Neural crest cell (in vitro differentiated cells): ENCODE measurements at places on chromosomes 2 and 18. TPM values are rescaled to one million over a fixed set of nuclear protein-coding genes. Genes with fewer than 3 reads are reported as not detected.

Gene SCN2A
- 0.47 and 0.55 TPM in 2 replicates for total RNA-seq

Gene MALL
- total RNA-seq = 0.79 and 1.1 TPM in 2 replicates

Gene CNGA3
- total RNA-seq = 0.72 and 0.84 TPM in 2 replicates

- H3K4me1 ChIP-seq = no peaks in the 10 kb centered on the region
- no peaks in the 10 kb centered on the region for H3K27me3 ChIP-seq
- DNase-seq = no peak
- no peak overlapping the region for H3K27ac ChIP-seq
- H3K36me3 ChIP-seq = no peaks in the 10 kb centered on the region
- no peak overlapping the region for H3K4me3 ChIP-seq
Observed at GRCh38 chr18:45951016-45951714, 16.0 kb downstream of the EPG5 start.

DNA sequence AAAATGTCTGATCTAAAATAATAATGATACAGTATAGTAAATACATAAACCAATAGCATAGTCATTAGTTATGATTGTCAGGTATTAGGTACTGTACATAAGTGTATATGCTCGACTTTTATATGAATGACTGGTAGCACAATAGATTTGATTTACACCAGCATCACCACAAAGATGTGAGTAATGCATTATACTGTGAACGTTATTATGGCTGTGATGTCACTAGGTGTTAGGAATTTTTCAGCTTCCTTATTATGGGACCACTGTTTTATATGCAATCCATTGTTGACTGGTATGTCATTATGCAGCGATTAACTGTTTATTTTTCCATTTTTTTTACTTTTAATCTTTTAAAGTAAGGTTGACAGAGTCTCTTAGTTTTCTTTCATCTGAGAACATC, 23.7 kb downstream of the ATP9B start:
- H3K4me1 ChIP-seq = peaks cover 9% of the 10 kb centered on the region
- no peaks in the 10 kb centered on the region for H3K27me3 ChIP-seq
- no peak for DNase-seq
- peaks cover 37% of the 10 kb centered on the region for H3K36me3 ChIP-seq
- H3K27ac ChIP-seq = no peak overlapping the region
- H3K4me3 ChIP-seq = no peak overlapping the region

DNA sequence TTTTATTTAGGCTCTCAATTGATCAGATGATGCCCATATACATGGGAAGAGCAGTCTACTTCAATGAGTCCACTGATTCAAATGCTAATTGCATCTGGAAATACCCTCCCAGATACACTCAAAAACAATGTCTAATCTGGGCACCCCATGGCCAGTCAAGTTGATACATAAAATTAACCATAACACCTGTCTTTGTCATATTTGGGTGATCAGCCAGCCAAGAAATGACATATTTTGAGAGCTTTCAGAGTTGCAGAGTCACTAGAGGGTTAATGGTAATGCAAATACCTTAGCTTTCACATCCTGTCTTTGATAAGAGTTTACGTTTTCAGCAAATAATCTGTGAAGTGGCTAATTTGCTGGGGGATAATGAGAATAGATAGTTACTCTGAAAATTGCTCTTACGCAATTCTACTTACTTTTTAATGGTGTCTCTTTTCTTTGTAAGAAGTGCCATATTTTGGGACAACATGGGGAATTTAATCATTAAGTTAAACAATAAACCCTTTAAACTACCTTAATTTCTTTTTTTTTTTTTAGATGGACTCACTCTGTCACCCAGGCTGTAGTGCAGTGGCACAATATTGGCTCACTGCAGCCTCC, 49.1 kb downstream of the CCDC195 start:
- H3K27me3 ChIP-seq = no peaks in the 10 kb centered on the region
- no peak for DNase-seq
- H3K27ac ChIP-seq = no peak overlapping the region
- H3K36me3 ChIP-seq = peaks cover 3% of the 10 kb centered on the region
- no peak overlapping the region for H3K4me3 ChIP-seq

GRCh38 chr2:228039752-228040534, 141.5 kb downstream of the SPHKAP start:
- DNase-seq = no peak
- no peak overlapping the region for H3K4me3 ChIP-seq
- no peaks in the 10 kb centered on the region for H3K27me3 ChIP-seq
- no peaks in the 10 kb centered on the region for H3K36me3 ChIP-seq
- no peak overlapping the region for H3K27ac ChIP-seq

GRCh38 chr2:88058191-88058590, 2.6 kb upstream of the KRCC1 start:
- H3K36me3 ChIP-seq = peaks cover 3% of the 10 kb centered on the region
- no peaks in the 10 kb centered on the region for H3K27me3 ChIP-seq
- no peak for DNase-seq
- H3K4me1 ChIP-seq = peaks cover 27% of the 10 kb centered on the region
- peak overlapping the region; percentile 39 for H3K4me3 ChIP-seq

DNA sequence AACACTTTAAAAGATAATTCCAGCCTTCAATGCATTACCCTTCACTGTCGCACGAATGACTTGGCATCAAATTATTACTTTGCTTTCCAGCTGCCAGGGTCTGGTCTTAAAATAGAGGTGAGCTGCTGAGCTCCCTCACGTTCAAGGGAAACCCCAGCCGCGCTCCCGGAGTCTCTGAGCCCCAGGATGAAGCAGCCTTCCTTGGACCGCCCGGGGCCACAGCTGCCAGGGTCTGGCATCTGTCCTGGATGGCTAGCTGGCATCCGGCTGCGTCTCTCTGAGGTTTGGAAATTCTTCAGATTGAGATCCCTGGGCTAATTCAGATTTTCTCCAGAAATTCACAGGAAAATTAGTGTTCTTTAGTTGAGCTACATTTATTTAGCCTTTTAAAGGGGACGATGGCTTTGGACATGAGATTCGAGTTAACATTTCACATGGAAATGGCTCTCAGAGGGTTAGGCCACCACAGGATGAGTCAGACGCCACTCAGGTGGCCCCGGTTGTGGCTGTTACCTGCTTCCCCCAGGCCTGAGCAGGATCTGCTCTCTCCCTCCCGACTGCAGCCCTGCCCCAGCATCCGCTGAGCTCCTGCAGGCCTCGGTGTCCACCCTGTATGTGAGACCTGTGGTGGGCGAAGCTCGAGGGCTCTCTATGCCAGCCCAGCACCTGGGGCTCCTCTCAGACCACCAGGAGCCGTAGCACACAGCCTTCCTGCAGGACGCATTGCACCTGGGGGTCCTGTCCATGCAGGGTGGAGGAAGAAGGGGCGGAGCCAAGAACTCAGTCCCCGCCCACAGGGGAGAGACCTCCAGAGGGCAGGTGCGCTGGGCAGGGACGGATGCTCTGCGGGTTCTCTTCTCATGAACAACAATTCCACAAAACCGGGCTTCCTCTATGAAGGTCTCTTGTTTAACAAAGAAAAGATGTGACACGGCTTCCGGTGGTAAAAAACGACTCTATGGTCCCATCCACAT, 255.5 kb downstream of the TWIST2 start:
- no peak for DNase-seq
- H3K4me1 ChIP-seq = no peaks in the 10 kb centered on the region

DNA sequence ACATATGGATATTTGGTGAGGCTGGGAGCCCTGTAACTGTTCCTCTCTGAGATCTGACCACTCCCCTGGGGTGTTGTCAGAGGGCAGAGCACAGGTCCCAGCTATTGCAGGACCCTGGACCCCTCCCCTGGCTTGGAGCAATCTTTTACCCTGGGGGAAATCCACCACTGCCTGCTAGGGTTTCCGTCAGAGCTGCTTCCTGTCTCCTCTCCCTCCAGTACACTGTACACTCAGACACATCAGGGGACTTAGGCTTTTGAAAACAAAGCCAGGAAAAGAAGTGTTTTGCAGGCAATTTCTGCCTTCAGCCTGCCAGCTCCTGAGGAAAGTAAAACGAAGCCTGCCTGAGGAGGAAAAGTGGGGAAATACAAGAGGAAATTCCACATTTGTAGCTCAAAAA, 13.2 kb upstream of the CEP68 start:
- DNase-seq = no peak
- H3K27ac ChIP-seq = no peak overlapping the region
- no peaks in the 10 kb centered on the region for H3K27me3 ChIP-seq
- peaks cover 7% of the 10 kb centered on the region for H3K36me3 ChIP-seq
- H3K4me3 ChIP-seq = no peak overlapping the region

DNA sequence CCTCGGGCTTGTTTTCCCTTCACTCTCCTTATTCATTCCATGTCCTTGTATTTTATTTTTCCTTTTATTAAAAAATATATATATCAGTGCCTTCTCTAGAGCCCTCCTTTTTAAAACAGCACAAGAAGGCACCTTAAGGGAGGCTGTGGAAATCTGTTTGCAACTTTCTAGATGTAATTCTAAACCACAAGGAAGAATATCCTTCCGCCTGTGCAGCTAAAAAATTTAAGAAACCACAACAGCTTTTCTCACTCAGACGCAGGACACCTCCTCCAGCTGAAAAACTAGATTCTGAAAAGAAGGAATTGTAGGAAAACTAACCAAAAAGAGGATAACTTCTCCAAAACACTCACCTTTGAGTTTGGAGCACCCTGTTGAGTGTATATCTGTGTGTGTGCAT, 142.2 kb downstream of the BCL11A start:
- no peak for DNase-seq
- peaks cover 3% of the 10 kb centered on the region for H3K36me3 ChIP-seq
- peaks cover 12% of the 10 kb centered on the region for H3K27me3 ChIP-seq
- peaks cover 23% of the 10 kb centered on the region for H3K4me1 ChIP-seq
- no peak overlapping the region for H3K27ac ChIP-seq

- DNase-seq = no peak
- peak overlapping the region; percentile 21 for H3K4me3 ChIP-seq
- no peak overlapping the region for H3K27ac ChIP-seq
- H3K4me1 ChIP-seq = peaks cover 14% of the 10 kb centered on the region
- no peaks in the 10 kb centered on the region for H3K27me3 ChIP-seq
Observed at GRCh38 chr18:12423820-12424219, 16.1 kb downstream of the PRELID3A start.

- H3K27me3 ChIP-seq = no peaks in the 10 kb centered on the region
- H3K27ac ChIP-seq = no peak overlapping the region
- H3K4me3 ChIP-seq = no peak overlapping the region
- DNase-seq = no peak
- H3K4me1 ChIP-seq = no peaks in the 10 kb centered on the region
Observed at GRCh38 chr18:77397617-77398016, 148.0 kb downstream of the GALR1 start.

GRCh38 chr2:101382442-101382841, 4.9 kb downstream of the CREG2 start:
- H3K4me3 ChIP-seq = no peak overlapping the region
- H3K27ac ChIP-seq = no peak overlapping the region
- H3K36me3 ChIP-seq = no peaks in the 10 kb centered on the region
- no peak for DNase-seq
- peaks cover 46% of the 10 kb centered on the region for H3K27me3 ChIP-seq

- H3K4me1 ChIP-seq = peaks cover 9% of the 10 kb centered on the region
- no peak overlapping the region for H3K4me3 ChIP-seq
- peaks cover 9% of the 10 kb centered on the region for H3K36me3 ChIP-seq
- no peaks in the 10 kb centered on the region for H3K27me3 ChIP-seq
- DNase-seq = no peak
Observed at GRCh38 chr2:221477714-221478484, 94.2 kb downstream of the EPHA4 start.

- H3K27ac ChIP-seq = no peak overlapping the region
- no peaks in the 10 kb centered on the region for H3K27me3 ChIP-seq
- no peak overlapping the region for H3K4me3 ChIP-seq
- DNase-seq = no peak
Observed at GRCh38 chr2:39483534-39483933, 46.4 kb upstream of the MAP4K3 start.

GRCh38 chr2:86029873-86030272, 75.8 kb downstream of the POLR1A start:
- H3K27me3 ChIP-seq = no peaks in the 10 kb centered on the region
- no peaks in the 10 kb centered on the region for H3K4me1 ChIP-seq
- H3K27ac ChIP-seq = no peak overlapping the region

DNA sequence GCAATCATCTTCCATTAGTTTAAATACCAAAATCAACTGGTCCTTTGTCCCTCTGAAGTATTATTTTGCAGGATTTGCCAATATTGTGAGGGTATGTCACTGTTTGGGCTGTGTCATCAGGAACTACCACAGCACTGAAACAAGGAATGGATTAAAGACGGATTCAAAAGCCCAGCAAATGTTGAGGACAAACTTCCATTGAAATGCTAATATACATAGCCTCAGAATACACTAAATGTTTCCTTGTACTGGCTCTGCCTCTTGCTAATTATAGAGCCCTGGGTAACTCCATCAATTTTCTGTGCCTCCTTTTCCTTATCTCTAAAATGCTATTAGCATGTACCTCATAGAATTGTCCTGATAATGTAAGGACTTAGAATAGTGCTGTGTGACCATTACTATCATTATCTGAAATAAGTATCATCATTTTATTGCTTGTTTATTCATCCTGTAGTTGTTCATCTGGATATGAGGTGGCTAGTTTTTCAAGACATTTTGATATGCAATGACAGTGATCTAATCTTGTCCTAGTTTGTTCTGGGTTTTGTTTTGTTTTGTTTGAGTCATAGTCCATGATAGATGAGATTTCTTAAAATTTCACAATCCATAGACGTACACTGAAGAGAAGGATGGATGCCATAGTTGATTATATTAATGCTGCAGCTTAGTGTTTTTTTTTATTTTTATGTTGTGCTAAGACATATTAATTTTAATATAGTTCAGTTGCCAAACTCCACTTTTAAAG, 333.4 kb upstream of the KCNH7 start:
- H3K27ac ChIP-seq = no peak overlapping the region
- H3K4me3 ChIP-seq = no peak overlapping the region
- peaks cover 15% of the 10 kb centered on the region for H3K4me1 ChIP-seq
- no peaks in the 10 kb centered on the region for H3K27me3 ChIP-seq
- H3K36me3 ChIP-seq = no peaks in the 10 kb centered on the region
- DNase-seq = no peak
